ENCODE measurements at places on chromosomes 11 and 22. TPM values are rescaled to one million over a fixed set of nuclear protein-coding genes. Genes with fewer than 3 reads are reported as not detected.
A peak's percentile ranks its signal among the peaks of the same experiment; 100 is the strongest.

DNA sequence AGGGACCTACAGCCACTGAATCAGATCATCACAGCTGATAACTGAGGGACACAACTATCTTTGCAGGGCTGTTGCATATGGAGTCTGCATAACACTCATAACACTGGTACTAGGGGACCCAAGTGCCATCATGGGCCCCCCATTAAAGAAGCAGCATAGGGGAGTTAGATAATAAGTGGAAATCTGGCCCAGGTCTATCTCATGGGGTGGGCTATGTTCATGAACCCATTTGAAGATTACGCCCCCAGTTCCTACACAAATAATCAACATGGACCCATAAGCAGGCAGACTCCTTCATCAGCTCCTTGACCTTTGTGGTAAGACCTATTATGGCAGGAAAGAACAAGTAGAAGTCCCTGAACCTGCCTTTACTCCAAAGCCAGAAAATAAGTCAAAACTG lies 48.8 kb downstream of the ASCL2 start:
- no peak for DNase-seq

- no peak for DNase-seq
These were observed 44.5 kb upstream of the RRM1 start for GRCh38 chr11:4050138-4050537.

- DNase-seq: no peak
These were observed 10.8 kb downstream of the KRTAP5-6 start for GRCh38 chr11:1707751-1708150.

DNA sequence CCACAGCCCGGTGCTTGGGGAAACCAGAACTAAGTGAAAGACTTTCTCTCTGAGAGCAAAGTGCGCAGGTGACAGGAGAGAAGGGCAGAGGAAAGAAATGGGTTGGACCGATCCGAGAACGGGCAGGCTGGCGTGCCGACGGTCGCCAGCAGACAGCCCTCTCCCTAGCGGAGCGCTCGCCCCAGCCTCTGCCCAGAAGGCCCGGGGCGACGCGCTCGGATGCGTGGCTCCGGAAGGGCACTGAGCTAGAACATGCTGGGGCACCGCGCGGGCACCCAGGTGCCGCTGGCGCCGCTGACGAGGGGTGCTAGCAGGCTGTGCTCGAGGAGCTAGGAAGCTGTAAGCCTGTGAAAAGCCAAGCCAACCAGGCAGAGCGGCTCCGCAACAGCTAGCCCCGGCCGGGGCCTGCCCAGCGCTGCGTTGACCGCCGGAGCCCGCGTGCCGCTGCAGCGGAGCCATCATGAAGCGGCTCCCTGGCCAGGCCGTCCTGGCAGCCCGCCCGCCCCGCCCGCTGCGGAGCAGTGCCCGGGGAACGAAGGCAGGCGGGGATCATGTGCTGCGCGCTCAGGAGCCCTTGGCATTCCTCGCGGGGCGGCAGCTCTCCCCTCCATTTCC lies 22.1 kb upstream of the RRAS2 start:
- DNase-seq: no peak

GRCh38 chr11:5891216-5891800 lies 1.7 kb upstream of the OR52E5 start:
- no peak for DNase-seq

Gene MPZL3
- 4.3 TPM for polyA plus RNA-seq

Gene HYLS1
- polyA plus RNA-seq: 14.6 TPM

- DNase-seq: no peak
These were observed 149.3 kb downstream of the TMEM135 start for GRCh38 chr11:87187076-87187475.

Gene GLYATL1
- polyA plus RNA-seq: 0.20 TPM

Gene PTPN5
- polyA plus RNA-seq: not detected

GRCh38 chr11:92852946-92853345 lies 116.5 kb upstream of the MTNR1B start:
- DNase-seq: peak; percentile 69

Gene FOLR2
- polyA plus RNA-seq: not detected

DNA sequence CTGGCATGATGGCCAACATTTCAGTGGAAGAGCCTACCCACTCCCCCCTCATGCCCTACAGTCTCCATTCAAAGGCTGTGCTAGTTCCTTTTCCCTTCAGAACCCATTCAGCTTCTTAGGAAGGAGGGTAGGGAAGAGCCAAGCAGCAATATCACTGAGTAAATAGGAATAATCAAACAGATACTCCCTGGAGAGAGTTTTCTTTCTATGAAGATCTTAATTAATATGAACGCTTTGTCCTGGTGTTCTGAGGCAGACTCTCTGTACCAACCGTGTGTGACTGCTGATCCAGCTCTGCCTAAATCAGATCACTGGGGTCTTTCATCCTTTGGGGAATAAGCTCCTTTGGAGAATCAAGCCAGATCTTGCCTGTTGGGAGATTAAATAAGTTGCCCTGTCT lies 75.2 kb upstream of the NNMT start:
- DNase-seq: no peak

DNA sequence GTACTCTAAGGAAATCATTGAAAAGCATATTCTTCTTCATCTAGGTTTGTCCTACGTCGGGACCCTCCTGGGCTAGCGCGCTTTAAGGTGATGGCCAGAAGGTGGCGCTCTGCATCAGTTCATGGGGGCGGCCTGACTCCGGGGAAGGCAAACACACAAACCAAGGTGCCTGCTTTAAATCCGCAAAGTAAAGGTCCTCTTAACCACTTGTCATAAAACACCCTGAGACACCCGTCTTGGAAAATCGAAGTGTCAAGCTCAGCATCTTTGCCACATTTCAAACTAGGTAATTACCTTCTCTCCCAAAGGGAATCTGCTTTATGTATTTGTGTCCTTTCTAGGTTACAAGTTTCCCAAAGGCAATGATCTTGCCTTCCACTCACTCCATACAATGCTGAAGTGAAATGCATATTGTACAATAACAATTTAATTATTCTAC lies 33.9 kb downstream of the LMO2 start:
- no peak for DNase-seq

DNA sequence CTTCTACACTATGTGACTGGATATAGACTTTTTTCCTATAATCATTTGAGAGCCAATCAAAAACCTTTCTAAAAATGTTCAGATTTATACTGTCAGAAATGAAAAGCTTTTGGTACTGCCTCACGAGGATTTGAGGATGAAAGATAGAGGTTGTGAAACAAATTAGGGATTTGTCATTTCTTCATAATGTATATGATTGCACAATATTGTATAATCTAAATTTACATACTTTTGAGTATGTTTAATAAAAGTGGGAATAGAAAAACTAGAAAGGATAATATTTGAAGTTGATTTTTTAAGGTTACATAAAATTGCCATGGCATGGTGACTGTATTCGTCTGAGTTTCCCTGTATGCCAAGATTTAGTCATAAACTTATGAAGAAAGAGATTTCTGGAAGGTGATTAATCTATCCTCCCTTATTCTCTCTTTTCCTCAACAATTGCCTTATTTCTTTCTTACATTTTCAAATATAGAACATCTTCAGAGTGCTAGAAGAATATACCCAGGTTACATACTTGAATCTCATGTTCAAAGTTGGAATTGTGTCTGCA lies 56.2 kb downstream of the CASP12 start:
- no peak for DNase-seq

DNA sequence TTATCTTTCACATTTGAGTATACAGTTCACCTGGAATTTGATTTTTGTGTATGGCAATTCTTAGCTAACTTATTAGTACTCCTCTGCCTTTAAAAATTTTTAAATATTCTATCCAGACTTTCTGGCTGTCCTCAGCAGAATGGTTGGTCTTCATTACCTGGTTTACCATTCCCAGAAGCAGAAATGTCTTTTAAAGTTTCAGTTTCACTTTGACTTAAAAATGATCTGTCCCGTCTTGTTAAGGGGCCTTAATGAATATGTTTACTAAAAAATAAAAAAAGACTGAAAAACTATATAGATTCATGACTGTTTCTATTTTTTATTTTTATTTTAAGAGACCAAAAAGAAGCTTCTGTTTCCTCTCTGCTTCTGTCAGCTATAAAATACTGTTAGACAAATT lies 70.5 kb upstream of the TNRC6B start:
- no peak for DNase-seq

- DNase-seq: no peak
These were observed 92.9 kb upstream of the PARVA start for GRCh38 chr11:12284316-12285050.

- peak; percentile 32 for DNase-seq
These were observed 27.4 kb upstream of the IPO7 start for GRCh38 chr11:9357041-9357440.
